ENCODE measurements at places on chromosomes 12 and 14.

- no peak for DNase-seq
Observed at GRCh38 chr12:18382236-18382885, 121.0 kb downstream of the PIK3C2G start.

DNA sequence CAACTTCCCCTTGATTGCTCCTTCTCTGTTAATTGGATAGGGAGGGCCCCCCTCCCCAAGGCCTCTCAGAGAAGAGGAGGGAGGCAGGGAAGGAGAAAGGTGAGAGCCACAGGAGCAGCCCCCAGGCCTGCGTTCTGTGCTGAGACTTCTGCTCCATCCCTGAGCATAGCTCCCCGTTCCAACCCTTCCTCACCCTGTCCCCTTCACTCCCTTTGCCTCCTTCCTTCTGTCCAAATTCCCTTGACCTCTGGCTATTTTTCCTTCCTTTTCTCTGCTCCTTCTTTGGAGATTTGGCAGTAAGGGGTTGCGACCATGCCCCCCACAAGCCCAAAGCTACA is 788 bp upstream of the ASIC1 start:
- DNase-seq = no peak

- DNase-seq = no peak
Observed at GRCh38 chr12:102879144-102879763, 37.8 kb downstream of the PAH start.

DNA sequence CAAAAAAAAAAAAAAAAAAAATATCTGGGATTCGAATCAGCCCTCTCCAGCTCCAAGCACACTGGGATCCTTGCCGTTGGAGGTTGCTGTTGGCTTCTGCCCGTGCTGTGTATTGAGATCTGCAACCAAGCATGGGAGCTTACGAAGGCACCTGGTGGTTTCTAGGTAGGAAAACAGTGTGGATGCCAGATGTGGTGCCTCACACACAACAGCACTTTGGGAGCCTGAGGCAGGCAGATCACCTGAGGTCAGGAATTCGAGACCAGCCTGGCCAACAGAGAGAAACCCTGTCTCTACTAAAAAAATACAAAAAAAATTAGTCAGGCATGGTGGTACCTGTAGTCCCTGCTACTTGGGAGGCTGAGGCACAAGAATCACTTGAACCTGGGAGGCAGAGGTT is 47.4 kb downstream of the ATF7 start:
- DNase-seq = no peak

DNA sequence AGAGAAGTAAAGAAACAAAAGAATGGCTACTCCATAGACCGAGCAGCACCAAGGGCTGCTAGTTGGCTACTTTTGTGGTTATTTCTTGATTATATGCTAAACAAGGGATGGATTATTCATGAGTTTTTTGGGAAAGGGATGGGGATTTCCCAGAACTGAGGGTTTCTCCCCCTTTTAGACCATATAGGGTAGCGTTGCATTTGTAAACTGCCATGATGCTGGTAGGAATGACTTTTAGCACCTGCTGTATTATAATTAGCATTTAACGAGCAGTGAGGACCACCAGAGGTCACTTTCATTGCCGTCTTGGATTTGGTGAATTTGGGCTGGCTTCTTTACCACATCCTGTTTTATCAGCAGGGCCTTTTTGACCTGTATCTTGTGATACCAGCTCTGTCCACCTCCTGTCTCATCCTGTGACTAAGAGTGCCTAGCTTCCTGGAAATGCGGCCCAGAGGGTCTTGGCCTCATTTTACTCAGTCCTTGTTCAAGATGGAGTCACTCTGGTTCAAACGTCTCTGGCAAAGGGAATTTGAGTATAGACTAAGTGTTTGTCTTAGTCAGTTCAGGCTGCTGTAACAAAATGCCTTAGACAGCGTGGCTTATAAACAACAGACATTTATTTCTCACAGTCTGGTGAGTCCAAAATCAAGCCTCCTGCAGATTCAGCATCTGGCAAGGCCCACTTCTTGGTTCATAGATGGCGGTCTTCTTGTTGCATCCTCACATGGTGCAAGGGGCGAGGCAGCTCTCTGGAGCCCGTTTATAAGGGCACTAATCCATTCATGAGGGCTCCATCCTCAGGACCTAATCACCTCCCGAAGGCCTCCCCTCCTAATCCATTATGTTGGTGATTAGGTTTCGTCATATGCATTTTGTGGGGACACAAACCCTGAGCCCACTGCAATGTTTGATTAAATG is 348.3 kb upstream of the SFSWAP start:
- no peak for DNase-seq

DNA sequence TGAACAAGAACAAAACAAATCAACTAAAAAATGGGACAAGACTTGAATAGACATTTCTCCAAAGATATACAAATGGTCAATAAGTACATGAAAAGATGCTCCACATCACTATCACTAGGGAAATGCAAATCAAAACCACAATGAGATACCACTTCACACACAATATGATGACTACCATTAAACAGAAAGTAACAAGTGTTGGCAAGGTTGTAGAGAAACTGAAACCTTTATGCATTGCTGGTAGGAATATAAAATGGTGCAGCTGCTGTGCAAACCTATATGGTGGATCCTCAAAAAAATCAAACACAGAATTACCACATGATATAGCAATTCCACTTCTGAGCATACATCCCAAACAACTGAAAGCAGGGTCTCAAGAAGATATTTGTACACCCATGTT is 5.2 kb downstream of the SMAGP start:
- DNase-seq = no peak

DNA sequence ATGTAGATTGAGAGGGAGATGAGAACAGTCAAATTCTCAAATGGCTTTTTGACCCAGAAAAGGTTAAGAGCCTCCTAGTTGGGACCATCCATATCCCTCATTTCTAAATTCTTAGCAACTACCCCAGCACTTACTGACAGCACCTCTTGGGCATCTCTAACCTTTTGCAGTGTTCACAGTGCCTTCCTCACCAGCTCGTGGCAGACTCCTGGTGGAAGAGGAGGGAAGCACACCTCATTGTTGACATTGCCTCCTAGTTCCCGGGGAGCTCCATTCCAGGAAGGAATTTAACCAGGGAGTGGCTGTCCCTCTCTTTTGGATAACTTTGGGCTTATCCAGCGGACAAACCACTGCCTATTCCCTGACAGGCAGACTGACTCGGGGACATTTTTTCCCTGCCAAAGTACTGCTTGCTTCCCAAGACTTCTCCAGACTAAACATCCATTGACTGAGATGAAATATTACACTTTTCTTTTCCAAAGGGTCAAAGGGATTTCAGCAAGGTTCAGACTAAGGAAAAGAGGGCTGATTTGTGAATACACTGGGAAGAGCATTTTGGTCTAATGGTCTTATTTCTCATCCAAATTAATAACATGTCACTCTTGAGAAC is 9.0 kb upstream of the OR6J1 start:
- DNase-seq = peak; percentile 25

- no peak for DNase-seq
Observed at GRCh38 chr14:50836515-50836914, 5.6 kb upstream of the NIN start.

DNA sequence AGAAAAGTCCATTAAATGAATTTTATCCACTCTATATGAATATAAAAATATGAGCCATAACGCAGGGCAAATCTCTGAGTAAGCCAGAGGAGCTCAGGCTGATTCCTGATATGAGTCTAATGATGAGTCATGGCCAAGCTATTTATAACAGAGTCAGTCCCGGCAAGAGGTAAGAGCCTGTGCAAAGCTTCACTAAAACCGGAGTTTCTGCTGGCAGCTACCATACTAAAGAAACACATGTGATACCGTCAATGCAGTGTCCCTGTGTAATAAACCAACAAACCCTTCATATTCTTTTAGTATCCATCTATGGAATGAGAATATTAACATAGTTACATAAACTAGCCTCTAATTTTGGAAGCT is 319.4 kb downstream of the KCNC2 start:
- DNase-seq = no peak

- DNase-seq = no peak
Observed at GRCh38 chr14:104576232-104576969, 3.2 kb upstream of the C14orf180 start.

DNA sequence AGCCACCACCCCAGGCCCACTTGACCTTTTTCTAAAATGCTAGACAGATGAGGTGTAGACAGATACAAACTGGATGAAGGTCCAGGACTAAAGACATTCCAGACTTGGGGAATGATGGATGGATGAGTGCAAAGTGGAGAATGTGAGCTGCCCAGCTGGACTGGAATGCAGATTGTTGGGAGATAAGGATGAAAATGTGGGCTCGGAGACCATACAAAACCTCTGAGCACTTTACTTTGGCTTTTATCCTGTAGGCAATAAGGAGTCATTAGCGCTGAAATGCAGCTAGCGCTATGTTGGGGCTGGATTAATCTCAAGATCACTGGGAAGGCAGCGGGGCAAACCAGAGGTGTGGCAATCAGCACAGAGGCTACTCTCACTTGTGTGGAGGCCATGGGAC is 64.7 kb upstream of the GNPNAT1 start:
- no peak for DNase-seq

- no peak for DNase-seq
Observed at GRCh38 chr12:124295431-124296058, 652 bp downstream of the RFLNA start.

DNA sequence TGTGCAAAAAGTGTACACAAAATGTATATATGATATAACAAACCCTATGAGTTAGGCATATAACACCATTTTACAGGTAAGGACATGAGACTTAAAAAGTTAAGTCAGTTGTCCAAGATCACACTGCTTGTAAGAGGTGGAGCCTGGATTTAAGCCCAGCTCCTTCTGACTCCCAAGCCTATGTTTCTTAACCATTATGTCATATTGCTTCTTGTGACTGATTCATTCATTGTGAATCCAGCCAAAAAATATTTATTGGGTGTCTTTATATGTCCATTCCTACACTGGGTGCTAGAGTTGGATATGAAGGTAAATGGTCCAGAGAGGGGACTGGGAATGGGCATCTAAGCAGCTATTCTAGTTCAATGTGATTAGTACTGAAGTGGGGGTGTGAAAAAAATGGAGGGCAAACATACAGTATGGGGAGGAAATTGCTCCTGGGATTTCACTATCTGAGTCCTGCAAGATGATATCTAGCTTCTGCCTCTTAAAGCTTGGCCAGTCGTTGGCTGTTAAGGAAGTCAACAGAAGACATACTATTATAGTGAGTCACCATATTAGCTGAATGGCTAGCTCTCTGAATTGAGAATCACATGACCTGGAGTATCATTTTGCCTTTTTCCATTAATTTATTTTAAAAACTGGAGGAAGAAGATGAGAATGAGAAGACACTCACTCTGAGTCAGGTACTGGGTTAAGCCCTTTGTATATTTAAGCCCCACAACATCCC is 28.8 kb downstream of the PAX9 start:
- DNase-seq = no peak

DNA sequence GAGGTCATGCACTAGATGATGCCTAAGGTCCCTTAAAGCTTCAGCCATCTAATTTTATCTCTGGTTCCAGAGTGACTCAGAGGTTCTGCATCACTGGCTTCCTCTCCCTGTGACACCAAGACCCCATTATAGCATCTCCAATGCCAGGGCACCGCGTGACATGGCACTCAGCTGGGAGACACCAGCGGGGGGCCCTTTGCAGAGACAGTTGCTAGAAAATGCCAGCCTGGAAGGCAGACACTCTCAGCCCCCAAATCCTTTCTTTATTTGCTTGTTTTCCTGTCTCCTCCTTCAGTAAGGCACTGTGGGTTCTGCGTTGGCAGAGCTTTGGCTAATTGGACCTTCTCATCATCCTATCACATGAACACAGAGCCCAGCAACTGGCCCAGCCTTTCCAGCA is 123.5 kb upstream of the VRK1 start:
- DNase-seq = no peak

DNA sequence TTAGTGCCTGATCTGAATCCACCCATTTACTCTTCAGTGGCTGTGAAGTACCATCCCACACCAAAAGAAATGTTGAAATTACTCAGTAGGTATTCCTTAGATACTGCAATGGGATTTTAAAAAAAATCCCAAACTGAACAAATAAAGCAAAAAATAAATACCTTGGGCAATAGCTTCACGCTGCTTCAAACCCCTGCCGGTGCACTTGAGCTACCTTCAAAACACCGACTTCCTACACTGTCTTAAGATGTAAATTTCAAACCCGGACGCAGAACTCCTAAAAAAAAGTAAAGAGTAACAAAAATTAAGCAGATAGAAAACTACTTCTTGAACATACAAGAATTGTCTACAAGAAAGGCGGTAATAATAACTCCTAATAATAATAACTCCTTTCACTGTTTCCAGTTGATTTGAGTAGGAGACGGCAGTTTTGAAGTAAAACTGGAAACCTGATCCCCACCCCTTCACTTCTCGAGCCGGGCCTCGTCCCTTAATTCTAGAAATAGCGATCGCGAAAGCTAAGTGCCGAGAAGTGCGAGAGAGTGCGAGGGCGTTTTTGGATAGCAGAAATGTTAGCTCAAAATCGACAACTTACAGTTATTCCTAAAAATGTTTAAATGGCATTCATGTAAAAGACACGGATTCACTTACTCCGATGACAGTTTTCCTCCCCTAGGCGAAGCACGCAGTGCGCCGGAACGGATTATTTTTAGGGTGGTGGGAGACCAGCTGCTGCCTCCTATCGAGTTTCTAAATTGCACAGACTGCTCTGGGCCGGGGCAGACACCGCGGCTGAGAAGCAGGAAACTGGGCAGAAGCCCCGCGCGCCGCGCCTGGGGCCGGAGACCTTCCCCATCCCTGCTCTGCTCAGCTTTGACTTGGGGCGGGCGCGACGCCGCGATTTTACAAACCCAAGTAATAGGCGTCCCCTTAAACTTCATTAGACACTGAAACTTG is at the start of gene ABCC9:
Gene ABCC9 (minus strand): TSS at position 878 of the 957 bp plus-strand sequence. CDS start 4,752 bp downstream, outside the sequence.
- DNase-seq = no peak

DNA sequence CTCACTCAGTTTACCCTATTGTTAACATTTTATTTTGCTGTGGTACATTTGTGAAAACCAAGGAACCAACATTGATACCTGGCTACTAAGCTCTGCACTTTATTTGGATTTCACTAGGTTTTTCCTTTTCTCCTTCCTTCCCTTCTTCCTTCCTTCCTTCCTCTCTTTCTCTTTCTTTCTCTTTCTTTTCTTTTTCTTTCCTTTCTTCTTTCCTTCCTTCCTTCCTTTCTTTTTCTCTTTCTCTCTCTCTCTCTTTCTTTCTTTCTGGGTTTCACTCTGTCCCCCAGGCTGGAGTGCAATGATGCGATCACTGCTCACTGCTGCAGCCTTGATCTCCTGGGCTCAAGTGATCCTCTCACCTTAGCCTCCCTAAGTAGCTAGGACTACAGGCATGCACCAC is 29.1 kb upstream of the TMEM263 start:
- DNase-seq = no peak

GRCh38 chr12:131077931-131078391 is 124.3 kb downstream of the ADGRD1 start:
- DNase-seq = no peak

GRCh38 chr14:37844614-37845013 is 249.2 kb downstream of the TTC6 start:
- DNase-seq = no peak

- DNase-seq = no peak
Observed at GRCh38 chr12:106359646-106360399, 2.3 kb downstream of the POLR3B start.

All from CMK (cell line).